ENCODE measurements at places on chromosomes 11 and 22.

- ATAC-seq: no peak
Measured at GRCh38 chr11:93051186-93051585, 81.7 kb downstream of the MTNR1B start.

DNA sequence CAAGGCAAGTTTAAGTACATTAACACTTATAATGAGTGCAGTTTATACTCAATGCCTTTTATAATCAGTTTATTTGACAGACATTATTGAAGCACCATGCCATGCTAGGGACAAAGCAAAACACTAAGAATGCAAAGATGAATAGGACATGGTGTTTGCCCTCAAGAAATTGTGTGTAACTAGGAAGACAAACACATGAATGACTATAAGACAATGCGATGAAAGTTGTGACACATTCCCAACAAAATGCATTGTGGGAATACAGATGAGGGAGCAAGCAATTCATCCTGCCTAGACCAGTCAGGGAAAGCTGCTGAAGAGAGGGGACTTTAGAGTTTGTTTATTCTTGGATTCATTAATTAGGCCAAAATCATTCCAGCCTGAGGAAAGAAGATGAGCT, 133.8 kb upstream of the TRPC6 start:
- no peak for ATAC-seq

- ATAC-seq: peak; percentile 28
Measured at GRCh38 chr11:65776196-65776595, 4.6 kb downstream of the AP5B1 start.

DNA sequence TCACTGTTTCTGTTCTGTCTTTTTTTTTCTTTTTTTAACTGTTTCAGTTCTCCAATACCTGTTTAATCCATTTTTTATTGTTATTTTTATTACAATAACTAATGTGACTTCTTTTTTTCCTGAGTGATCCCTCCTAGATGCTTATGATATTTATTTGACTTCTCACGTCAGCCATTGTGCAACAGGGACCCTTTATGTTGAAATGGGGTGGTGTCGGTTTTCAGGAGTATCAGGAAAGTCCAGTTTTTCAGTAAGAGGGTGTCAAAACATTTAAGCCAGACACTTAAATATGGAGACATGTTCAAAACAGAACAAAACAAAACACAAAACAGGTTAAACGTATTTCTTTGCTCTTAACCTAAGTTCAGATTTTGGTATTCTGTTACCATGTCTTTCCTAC, 418.8 kb downstream of the DYNC2H1 start:
- ATAC-seq: no peak

GRCh38 chr11:66546966-66547661, 411 bp downstream of the ACTN3 start:
- ATAC-seq: no peak

GRCh38 chr11:126764231-126764630, 236.3 kb downstream of the KIRREL3 start:
- no peak for ATAC-seq

- ATAC-seq: no peak
Measured at GRCh38 chr11:241634-242033, 4.9 kb downstream of the PSMD13 start.

DNA sequence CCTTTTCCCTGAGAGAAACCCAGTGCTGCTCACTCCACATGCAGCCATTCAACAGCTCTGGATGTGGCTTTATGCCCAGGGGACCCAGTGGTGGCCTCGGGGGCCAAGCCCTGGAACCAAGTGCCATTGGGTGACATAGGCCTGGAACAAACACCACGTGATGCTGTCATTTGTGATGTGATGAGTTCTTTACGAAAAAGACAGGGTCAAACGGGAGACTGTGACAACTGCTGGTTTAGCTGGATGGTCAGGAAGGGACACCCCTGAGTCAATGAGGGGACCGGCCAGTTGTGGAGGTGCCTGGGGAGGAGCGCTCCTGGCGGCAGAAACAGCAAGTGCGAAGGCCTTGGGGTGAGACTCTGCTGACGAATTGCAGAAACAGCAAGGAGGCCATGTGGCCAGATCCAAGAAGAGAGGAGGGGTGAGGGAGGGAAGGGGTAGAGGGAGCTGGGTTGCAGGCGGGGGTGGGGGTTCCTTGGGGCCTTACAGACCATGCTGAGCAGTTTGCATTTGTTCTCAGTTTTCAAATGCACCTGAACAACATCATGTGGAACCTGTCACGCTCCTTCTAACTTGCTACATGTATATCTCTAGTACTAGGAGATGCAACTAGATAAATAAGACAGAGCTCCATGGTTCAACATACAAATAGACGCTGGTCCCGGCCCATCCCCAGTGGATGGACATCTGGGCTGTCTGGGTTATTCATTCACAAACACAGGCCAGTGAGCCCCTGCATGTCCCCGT, 56.1 kb downstream of the IGLL5 start:
- no peak for ATAC-seq

DNA sequence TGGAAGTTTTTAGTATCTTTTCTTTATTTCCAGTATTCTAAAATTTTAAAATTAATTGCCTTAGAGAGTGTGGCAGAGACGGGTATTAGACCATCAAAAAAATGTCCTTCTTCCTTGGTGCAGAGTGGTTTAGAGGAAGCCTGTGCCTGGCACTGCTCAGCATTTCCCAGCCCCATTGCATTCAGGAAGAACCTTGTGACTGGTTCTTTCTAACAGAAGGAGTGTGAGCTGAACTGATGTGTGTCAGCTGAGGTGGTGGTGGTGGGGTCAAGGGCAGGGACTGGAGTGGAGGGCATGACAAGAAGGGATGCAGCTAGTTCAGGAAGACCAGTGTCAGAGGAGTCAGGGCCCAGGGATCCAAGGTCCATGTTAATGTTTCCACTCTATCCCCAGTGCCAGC, 58.7 kb upstream of the FDX1 start:
- no peak for ATAC-seq

DNA sequence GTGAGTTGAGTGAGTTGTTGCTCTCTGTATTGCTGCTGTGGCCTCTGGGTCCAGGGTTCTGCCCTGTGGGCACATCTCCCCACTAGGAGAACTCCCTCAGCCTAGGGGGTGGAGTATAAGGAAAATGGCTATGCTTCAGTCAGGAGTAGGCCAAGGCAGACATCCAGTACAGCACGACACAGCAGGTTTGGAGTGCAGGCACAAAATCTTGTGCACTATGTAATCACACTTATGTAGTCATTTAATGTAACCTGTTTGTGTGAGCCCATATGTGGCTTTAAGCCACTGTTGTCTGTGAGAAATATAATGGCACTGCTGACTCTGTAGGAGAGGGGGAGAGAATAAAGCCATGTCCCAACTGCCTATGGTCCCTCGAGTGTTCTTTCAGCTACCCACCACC, 90.1 kb downstream of the CCDC83 start:
- no peak for ATAC-seq

- no peak for ATAC-seq
Measured at GRCh38 chr11:100061006-100061405, 626.1 kb upstream of the ARHGAP42 start.

DNA sequence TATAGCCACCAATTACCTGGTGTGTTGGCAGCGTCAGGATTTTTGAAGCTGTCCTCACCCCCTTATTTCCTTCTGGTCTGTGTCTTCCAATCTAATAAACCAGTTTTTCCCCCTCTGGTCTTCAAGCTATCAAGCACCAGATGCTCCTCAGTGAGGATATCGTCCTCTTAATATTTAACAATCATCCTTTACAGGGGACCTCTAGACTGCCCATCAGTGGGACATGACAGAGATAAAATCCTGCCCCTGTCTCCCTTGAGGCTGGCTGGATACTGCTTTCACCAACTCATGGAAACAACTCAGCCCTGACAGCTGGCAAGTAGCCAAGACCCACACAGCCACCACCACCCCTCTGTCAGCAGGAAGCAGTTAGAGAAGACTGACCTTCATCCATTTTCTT, 421.0 kb upstream of the API5 start:
- ATAC-seq: no peak

GRCh38 chr11:59783632-59784090, 26.9 kb downstream of the MRPL16 start:
- no peak for ATAC-seq

- ATAC-seq: no peak
Measured at GRCh38 chr22:23501708-23502107, 78.4 kb downstream of the IGLL1 start.

- no peak for ATAC-seq
Measured at GRCh38 chr22:21741790-21742189, 6.2 kb upstream of the YPEL1 start.

DNA sequence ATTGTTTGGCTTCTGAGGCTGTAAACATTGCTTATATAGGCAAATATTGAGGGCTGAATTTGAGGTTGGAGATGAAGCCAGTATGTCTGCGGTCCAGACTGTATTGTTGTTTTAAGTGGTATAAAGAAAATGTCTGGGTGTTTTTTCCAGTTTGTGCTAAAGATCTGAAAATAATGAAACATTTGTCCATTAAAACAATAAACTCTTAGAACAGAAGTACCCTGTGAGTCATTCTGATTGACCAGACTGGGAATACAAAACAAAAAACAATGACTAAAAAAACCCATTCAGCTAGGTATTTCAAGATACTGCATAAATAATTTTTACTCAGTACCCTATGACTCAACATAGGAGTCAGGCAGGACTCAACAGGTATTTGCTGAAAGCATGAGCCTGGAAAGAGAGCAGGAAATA, 20.4 kb downstream of the ALKBH8 start:
- no peak for ATAC-seq

GRCh38 chr11:29162491-29162890, 854.3 kb downstream of the KCNA4 start:
- ATAC-seq: no peak
